Renal cortical epithelial cell (primary cell): ENCODE measurements at places on chromosomes 6 and 20. TPM values are rescaled to one million over a fixed set of nuclear protein-coding genes. Genes with fewer than 3 reads are reported as not detected.

Gene ACSS1
- 1.2 and 11.8 TPM in 2 replicates for total RNA-seq

Gene TNNC2
- total RNA-seq = not detected in 2 replicates

DNA sequence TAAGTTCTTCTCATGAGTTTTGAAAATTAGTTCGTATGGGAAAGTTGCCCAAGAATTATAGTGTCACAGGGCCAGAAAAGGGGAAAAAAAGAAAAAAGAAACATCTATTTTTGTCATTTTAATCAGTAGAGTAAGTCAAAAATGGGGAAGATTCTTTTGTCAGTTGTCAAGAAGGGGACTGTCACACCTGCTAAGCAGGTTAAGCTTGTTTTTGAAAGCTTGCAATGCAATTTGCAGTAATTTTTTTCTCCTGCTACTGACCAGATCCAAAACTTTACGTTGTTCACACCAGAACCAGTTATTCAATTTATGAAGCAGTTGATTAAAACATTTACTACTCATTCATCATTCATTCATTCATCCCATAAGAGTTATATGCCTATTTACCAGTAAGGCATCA is 171.4 kb downstream of the SOX4 start:
- no peak for DNase-seq

- peak; percentile 99 for DNase-seq
These were observed 136.6 kb downstream of the DTNBP1 start for GRCh38 chr6:15526212-15526701.

- DNase-seq = peak; percentile 56
These were observed 94.9 kb downstream of the RFX6 start for GRCh38 chr6:116971959-116972358.

GRCh38 chr20:24316731-24317130 is 152.7 kb upstream of the SYNDIG1 start:
- no peak for DNase-seq

DNA sequence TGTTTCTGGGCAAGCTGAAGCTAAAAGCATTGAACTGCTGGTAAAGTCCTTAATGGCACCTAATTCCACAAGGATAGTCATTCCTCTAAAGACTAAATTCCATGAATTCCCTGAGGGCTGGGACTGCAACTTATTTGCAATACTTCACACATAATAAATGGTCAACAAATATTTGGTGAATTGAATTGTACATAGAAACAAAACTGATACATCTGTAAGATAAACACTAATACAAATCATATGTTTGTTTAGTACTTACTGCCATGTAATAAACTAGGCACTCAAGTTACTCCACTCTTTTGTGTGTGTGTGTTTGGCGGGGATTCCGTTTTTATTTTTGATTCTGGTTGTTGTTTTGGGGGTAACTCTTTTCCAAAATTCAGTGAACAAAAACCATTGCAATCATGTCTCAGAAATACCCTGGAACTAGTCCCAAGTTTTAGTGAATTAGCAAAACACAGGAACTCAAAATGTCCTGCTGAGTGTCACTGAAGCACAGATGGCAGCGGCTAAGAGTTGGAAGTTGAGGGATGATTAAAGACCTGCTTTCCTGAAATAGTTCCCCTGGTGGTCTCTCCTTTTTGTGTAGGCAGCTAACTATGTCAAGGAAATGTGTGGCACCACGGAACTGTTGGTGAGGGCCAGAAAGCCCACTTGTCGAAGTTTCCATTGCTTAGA is 74.8 kb upstream of the SNRPB2 start:
- DNase-seq = no peak
